ENCODE measurements at places on chromosomes 2 and 18. TPM values are rescaled to one million over a fixed set of nuclear protein-coding genes. Genes with fewer than 3 reads are reported as not detected.
A peak's percentile ranks its signal among the peaks of the same experiment; 100 is the strongest.

KCNG2 gene
- not detected for total RNA-seq

RTP5 gene
- total RNA-seq: not detected

GRCh38 chr2:61978522-61978921 is 73.0 kb downstream of the COMMD1 start:
- no peak overlapping the region for H3K27ac ChIP-seq
- H3K27me3 ChIP-seq: no peaks in the 10 kb centered on the region
- H3K4me1 ChIP-seq: no peaks in the 10 kb centered on the region
- H3K36me3 ChIP-seq: no peaks in the 10 kb centered on the region
- peak; percentile 69 for DNase-seq
- no peak overlapping the region for H3K4me3 ChIP-seq

GRCh38 chr2:14011190-14011589 is 621.3 kb upstream of the LRATD1 start:
- no peak overlapping the region for H3K27ac ChIP-seq
- no peak overlapping the region for H3K4me3 ChIP-seq
- no peaks in the 10 kb centered on the region for H3K4me1 ChIP-seq
- DNase-seq: no peak

Measured in endothelial cell of umbilical vein (primary cell).